ENCODE measurements at places on chromosomes 1 and 21.

DNA sequence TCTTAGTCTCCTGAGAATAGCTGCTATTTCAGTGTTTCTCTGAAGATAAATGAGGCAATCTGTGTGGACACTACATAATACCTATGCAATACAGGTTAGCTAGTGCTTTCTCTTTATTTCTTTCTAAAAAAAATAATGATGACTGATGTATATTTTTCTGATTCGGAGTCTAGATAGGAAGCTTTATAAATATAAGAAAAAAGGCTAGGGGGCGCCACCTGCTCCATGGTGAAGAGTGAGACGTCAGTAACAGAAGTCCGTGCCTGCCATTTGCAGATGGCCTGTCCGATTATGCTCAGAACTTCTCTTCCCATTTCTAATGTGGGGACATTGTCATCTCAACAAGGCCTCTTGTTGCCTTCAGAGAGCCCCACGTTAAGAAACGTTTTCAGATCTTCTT is 26.4 kb downstream of the QSOX1 start:
- no peak for DNase-seq

DNA sequence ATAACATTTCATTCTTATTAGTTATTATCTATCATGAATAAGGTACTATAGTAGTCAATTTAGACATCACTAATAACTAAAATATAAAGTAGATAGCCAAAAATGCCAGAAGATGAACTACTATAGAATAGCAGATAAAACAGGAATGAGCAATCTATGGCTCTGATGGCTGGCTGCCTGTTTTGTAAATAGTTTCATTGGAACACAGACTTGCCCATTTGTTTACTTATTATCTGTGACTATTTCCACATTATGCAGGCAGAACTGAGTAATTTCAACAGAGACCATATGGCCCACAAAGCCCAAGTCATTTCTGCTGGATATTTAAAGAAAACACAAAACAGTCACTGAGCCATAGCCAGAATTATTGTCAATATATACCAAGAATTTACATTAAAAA is 222.1 kb downstream of the COL24A1 start:
- no peak for DNase-seq

GRCh38 chr1:77406661-77407060 is 124.8 kb downstream of the AK5 start:
- DNase-seq: no peak

- no peak for DNase-seq
Measured at GRCh38 chr21:40049031-40049930, 182.0 kb downstream of the PCP4 start.

DNA sequence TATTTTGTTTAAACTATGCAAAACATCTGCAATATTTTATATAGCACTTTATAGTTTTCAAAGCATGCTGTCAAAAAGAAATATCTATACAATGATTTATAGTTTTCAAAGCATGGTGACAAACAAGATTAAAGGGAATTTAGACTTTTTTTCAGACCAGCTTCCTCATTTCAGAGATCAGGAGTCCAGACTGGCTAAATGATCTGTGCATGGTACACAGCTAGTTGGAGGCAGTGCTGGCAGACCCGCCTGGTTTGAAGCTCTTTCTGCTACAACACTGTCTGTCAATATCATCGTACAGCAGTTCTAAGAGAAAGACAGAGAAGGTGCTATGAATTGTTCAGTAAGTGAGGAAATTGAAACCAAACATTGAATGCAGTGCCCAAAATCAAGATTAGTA is 479.0 kb downstream of the PTBP2 start:
- DNase-seq: no peak

DNA sequence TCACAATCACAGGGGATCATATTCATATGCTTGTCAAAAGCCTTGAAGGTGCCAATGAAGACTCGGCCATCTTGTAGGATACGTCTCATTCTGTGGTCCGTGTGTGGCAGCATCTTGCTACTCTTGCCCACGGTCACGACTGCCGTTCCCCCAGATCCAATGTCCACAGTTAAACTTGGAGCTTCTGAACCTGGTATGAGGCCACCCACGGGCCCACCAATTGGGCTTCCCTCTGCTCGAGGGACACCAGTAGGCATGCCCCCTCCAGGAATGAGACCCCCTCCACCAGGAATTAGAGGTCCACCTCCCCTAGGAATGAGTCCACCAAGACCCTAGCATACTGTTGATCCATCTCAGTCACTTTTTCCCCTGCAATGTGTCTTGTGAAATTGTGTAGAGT is 39.6 kb downstream of the MORN1 start:
- no peak for DNase-seq

- DNase-seq: no peak
Measured at GRCh38 chr1:83954166-83954823, 44.6 kb downstream of the TTLL7 start.
